Gastroesophageal sphincter (tissue), 4 donors: ENCODE measurements at places on chromosomes 3 and 15.

DNA sequence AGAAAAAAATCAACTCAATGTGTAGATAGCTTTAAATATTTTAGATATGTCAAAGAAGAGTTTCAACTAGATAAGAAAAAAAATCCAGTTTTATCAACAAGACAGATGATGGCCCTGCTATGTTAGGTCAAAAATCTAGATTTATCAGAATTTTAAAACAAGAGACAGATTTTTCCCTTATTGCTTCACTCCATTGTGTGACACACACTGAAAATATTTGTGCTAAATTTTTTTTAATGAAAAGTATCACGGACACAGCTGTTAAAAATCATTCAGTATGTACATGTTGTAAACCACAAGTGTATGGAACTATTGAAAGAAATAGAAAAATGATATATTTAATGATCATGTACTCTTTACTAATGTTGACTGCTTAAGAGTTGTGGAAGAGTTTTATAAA lies 43.6 kb downstream of the FOXB1 start:
- ATAC-seq = no peak
- H3K4me1 ChIP-seq = no peaks in the 10 kb centered on the region
- H3K27ac ChIP-seq = no peak overlapping the region
- H3K36me3 ChIP-seq = no peaks in the 10 kb centered on the region
- H3K4me3 ChIP-seq = no peak overlapping the region

- no peak overlapping the region for H3K4me3 ChIP-seq
- H3K4me1 ChIP-seq = no peaks in the 10 kb centered on the region
- H3K27ac ChIP-seq = no peak overlapping the region
These were observed 117.7 kb upstream of the GOLGA6L6 start for GRCh38 chr15:20659265-20659664.

- peaks cover 31% of the 10 kb centered on the region for H3K36me3 ChIP-seq
- no peak overlapping the region for H3K4me3 ChIP-seq
- H3K27me3 ChIP-seq = no peaks in the 10 kb centered on the region
- no peak for ATAC-seq
These were observed 59.7 kb downstream of the SEMA3G start for GRCh38 chr3:52385157-52385556.

- no peaks in the 10 kb centered on the region for H3K27me3 ChIP-seq
- no peak for ATAC-seq
- no peak overlapping the region for H3K27ac ChIP-seq
- H3K4me1 ChIP-seq = peaks cover 18% of the 10 kb centered on the region
These were observed 258.7 kb downstream of the SLCO3A1 start for GRCh38 chr15:92112180-92112579.

DNA sequence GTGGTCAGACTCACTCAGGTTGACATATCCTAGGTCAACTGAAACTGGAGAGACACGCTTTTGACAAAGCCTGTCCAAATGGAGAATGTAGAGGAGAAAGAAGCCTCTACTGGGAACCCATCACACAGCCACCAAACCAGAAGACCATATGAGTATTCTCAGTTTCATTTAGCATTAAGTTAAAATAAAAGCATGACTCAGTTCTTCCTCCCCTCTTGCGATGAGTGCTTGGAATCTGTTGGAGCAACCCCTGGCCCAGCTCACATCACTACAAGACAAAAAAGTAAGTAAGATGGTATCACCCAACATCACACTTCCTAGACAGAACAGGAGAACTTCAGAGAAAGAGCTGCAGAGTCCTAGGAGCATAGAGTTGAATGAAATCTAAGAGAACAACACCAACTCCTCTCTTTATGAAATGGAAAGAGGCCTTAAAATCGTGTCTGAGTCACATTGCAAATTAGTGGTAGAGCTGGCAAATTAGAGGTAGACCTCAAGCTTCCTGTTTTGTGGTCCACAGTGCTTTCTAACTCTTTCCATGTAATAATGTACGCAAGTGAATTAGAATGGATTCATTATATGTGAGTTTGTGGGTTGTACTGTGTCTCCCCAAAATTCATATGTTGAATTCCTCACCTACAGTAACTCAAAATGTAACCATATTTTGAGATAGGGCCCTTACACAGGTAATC lies 51.2 kb downstream of the FGF12 start:
- H3K27me3 ChIP-seq = no peaks in the 10 kb centered on the region
- no peak overlapping the region for H3K27ac ChIP-seq
- H3K4me3 ChIP-seq = no peak overlapping the region
- no peak for ATAC-seq

- no peaks in the 10 kb centered on the region for H3K36me3 ChIP-seq
- H3K4me1 ChIP-seq = no peaks in the 10 kb centered on the region
- H3K4me3 ChIP-seq = no peak overlapping the region
- no peaks in the 10 kb centered on the region for H3K27me3 ChIP-seq
These were observed 9.0 kb downstream of the AQP9 start for GRCh38 chr15:58147171-58147611.

GRCh38 chr3:187916072-187916471 lies 170.8 kb upstream of the BCL6 start:
- ATAC-seq = no peak
- no peaks in the 10 kb centered on the region for H3K27me3 ChIP-seq
- no peaks in the 10 kb centered on the region for H3K4me1 ChIP-seq

DNA sequence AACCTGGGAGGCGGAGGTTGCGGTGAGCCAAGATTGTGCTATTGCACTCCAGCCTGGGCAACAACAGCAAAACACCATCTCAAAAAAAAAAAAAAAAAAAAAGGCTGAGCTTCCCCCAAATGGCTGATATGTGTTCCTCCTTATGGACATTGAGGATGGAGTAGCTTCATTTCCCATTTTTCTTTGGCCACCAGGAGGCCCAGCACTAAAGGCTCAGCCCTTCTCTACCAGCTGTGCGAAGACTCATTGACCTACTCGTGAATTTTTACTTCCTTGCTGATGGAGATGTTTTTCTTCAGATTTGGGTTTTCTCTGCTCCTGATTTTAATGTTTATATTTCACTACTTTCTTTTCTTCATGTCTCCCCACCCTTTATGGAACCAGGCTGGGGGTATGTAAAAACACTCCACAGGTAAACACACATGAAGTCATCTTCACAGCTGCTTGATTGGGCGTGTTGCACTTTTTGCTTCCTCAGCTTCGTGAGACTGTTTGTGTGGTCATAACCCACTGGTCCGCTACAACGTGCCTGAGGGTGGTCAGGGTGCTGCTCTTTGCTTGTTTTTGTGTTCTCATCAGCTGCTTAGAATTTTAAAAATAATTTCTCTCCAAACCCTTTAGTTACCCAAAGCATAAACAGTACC lies 13.5 kb downstream of the SEMA4B start:
- no peak for ATAC-seq
- H3K36me3 ChIP-seq = no peaks in the 10 kb centered on the region
- no peak overlapping the region for H3K4me3 ChIP-seq
- H3K27ac ChIP-seq = no peak overlapping the region
- H3K27me3 ChIP-seq = no peaks in the 10 kb centered on the region

DNA sequence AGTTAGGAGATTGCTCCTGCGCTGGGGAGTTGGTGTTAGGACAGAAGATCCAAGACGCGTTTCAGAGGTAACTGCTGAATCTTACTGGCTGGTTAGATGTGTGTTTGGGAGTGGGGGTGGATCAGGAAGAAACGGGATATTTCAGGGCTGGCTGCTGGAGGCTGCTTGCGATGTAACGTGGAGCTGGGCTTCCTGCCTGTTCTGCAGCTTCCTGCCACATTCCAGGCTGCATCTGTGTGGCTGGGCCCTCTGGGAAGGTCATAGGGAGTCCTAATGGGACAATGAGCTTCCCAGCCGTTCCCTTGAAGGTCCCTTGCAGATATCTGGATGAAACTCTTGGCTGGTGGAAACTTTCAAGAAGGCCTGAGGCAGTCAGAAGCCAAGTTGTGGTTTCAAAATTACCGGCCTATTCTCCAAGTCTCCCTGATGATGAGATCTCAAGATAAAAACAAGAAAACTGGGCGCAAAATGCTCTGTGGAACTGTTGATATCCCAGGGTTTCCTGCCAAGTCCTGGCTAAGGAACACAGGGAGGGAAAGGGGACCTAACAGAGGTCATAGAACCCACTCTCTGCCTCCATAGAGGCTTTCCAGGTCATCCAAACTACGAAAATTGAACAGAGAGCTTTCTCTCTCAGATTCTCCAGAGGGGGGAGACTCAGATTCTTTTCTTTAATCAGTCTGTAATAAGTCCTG lies 67.0 kb downstream of the NOX5 start:
- H3K27ac ChIP-seq = no peak overlapping the region
- no peak overlapping the region for H3K4me3 ChIP-seq
- no peaks in the 10 kb centered on the region for H3K27me3 ChIP-seq
- H3K4me1 ChIP-seq = no peaks in the 10 kb centered on the region
- peak; percentile 52 for ATAC-seq

GRCh38 chr15:80557441-80558234 lies 137.5 kb upstream of the ABHD17C start:
- ATAC-seq = no peak
- H3K27ac ChIP-seq = no peak overlapping the region

- H3K4me3 ChIP-seq = no peak overlapping the region
- peak overlapping the region; percentile 77 for H3K27ac ChIP-seq
- no peaks in the 10 kb centered on the region for H3K27me3 ChIP-seq
- peaks cover 15% of the 10 kb centered on the region for H3K4me1 ChIP-seq
- ATAC-seq = no peak
These were observed 35.2 kb downstream of the DNASE1L3 start for GRCh38 chr3:58175437-58176184.

- no peak overlapping the region for H3K4me3 ChIP-seq
- no peak overlapping the region for H3K27ac ChIP-seq
- no peaks in the 10 kb centered on the region for H3K36me3 ChIP-seq
- no peak for ATAC-seq
- H3K27me3 ChIP-seq = no peaks in the 10 kb centered on the region
These were observed 691.1 kb downstream of the SI start for GRCh38 chr3:164387236-164387635.

GRCh38 chr15:59966262-59966661 lies 37.8 kb upstream of the FOXB1 start:
- ATAC-seq = no peak
- no peaks in the 10 kb centered on the region for H3K4me1 ChIP-seq
- no peak overlapping the region for H3K4me3 ChIP-seq
- peaks cover 12% of the 10 kb centered on the region for H3K27me3 ChIP-seq

- no peak overlapping the region for H3K4me3 ChIP-seq
- H3K27ac ChIP-seq = no peak overlapping the region
- no peaks in the 10 kb centered on the region for H3K4me1 ChIP-seq
- H3K36me3 ChIP-seq = no peaks in the 10 kb centered on the region
These were observed 217.6 kb downstream of the TPRG1 start for GRCh38 chr3:189389346-189389745.

DNA sequence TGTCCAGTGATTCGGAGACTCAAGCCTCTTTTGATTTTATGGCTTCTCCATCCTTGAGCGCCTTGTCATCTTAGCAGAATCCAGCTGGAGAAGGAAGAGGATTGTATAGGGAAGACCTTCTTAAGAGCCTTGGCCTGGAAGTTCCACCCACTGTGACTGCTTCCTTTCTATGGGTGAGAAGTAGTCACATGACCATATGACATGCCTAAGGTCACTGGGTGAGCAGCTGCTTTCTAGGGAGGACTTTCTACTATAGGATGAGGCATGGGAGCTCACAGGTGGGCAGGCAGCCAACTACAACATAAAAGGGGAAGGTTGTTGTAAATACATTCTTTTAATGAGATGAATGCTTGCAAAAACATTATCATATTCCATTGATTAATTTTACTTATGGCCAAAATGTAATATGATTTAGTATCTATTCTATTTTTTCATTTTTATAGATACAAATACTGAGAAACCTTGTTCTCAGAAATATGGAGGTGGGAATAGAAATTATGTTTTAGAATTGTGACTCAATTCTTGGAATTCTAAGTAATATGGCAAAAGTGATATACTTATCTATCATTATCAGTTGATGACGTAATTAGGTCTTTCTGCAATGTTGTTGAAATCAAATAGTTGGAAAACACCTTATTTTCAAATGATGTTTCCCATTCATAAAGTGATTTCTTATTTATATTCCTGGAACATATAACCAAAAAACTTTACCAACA lies 53.6 kb upstream of the MINAR1 start:
- ATAC-seq = no peak
- no peak overlapping the region for H3K27ac ChIP-seq
- H3K27me3 ChIP-seq = no peaks in the 10 kb centered on the region
- H3K4me1 ChIP-seq = no peaks in the 10 kb centered on the region
- H3K36me3 ChIP-seq = no peaks in the 10 kb centered on the region

DNA sequence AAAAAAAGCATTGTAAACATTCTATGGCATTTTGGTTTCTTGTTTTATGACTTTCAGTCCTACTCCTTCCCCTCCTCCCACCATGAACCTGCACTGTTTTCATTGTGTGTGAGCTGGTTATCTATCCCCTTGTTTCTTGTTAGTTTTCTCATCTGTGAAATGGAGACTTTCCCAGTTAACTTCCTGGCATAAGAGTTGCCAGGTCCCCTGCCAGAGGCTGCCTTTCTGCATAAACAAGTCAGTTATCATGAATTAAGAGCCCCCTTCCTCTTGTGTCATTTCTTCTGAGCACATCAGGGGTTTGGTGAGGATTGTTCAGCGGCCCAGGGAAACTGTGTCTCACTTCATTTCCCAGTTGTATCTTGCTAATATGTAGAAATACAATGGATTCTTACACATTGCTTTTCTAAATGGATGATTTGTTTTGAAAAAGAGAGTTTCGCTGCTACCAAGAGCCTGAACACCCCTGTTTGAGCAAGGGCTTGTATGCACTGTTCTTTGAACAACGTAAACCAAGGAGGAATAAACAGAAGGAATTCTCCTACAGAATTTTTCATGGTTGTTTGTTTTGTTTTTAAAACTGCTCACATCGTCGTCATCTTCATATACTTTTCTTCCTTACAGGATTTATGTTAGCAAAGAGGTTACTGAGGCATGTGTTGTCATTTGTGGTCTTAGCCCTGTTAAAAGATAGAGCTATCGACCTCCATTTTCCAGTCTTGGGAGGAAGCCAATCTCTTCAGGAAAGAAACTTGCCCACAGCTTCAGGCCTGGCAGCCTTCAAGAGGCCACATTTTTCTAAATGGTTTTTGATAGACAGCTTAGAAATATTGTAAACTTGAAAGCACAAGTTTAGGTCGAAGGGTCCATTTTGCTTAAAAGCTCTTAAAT lies 144.6 kb upstream of the IL12A start:
- ATAC-seq = no peak
- H3K4me3 ChIP-seq = no peak overlapping the region
- H3K27me3 ChIP-seq = no peaks in the 10 kb centered on the region
- H3K4me1 ChIP-seq = peaks cover 15% of the 10 kb centered on the region
- peak overlapping the region; percentile 63 for H3K27ac ChIP-seq

DNA sequence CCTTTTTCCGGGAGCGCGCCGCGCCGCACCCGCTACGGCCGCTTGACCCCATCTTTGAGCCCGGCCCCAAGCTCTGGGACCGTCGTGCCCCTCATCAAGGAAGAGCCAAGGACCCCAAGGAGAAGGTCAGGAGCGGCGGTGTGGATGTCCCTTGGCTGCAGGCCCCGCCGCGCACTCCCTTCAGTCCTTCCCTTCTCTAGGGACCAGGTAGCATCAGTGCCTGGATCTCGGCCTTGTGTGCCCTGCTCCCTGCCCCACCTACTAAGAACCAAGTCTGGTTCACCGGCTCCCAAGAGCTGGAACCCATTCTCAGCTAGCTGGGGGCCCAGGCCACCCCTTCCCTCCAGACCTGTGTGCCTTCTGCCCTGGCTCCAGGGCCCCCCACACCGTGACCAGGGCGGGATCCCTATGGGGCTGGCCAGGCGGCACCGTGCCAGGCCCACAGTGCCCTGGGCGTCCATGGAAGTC lies 69.3 kb upstream of the CGNL1 start:
- no peak overlapping the region for H3K27ac ChIP-seq
- ATAC-seq = no peak

- peaks cover 22% of the 10 kb centered on the region for H3K27me3 ChIP-seq
- no peak overlapping the region for H3K27ac ChIP-seq
- no peak for ATAC-seq
- no peaks in the 10 kb centered on the region for H3K36me3 ChIP-seq
These were observed 60.8 kb upstream of the ANKRD34C start for GRCh38 chr15:79221696-79222095.
